ENCODE measurements at places on chromosomes 3 and 15.
A peak's percentile ranks its signal among the peaks of the same experiment; 100 is the strongest.

DNA sequence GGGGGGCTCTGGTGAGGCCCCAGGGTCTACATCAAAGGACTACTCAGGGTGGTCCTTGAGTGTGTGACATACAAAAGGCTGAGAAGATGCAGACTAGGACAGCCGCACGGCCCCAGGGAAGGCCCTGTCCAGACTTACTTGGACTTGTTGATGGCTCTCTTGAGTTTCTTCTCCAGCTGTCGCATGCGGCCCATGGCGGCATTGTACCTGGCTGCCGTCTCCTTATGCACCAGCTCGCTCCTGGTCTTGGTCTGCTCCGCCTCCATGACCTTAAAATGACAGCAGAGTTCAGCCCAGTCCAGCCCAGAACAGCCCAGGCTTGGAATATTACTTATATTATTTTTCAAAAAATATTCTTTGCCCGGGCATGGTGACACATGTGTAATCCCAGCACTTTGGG, 56.0 kb downstream of the CAPN7 start:
- no peak for DNase-seq

DNA sequence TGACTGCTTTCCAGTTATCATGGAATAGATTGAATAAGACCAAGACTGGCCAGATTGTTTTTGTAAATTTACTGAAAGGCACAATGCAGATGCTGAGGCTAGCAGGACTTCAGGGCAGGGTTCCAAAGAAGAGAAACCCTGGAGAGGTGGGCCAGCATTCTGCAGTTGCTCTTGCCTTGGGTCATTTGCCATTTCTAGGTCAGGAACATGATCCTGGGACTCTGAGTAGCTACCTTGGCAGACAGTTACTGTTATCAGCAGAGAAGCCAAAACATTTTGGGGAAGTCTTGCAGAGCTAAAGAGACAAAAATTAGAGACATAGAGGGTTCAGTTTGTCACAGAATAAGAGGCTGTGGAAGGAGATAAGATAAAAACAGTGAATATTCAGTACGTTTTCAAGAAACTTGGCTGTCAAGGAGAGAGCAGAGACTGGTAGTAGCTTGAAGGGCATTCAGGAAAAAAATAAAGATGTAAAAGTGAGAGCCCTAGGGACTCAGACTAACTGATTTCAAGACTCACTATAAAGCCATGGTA, 46.8 kb upstream of the MYRIP start:
- no peak for DNase-seq

GRCh38 chr15:43383070-43383469, 12.2 kb downstream of the TUBGCP4 start:
- DNase-seq, result no peak

DNA sequence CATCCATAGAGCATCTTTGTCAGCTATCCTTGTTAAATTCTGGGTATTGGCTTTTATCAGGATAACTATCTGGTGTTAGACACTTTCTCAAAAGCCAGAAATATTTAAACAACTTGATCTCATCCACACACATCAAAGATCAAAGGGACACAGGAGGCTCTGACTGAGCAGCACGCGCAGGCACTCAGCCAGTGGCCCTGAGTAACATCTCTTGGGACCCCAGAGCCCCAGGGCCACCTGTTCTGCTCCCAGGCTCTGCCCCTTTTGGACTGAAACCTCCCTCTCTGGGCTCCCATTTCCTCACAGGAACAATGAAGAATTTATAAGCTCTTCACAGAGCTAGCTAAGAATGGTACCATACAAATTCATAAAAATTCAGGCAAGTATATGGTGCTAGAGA, 16.1 kb downstream of the ATP10A start:
- DNase-seq, result no peak

DNA sequence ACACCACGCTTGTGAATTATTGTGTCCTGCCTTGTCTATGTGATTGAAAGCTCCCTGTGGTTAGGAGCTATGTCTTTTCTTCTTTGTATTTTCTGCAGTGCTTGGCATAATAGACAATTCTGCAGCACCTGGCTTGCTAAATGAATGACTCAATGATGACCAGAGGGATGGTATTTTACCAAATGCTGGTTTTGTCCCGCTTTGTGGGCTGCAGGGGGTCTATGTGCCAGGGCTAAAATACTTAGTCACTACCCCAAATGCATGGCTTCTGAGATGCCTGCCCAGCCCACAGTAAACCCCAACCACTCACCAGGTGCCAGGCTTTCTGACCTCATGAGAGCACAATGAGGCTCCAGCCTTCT, 50.9 kb downstream of the BOC start:
- no peak for DNase-seq

DNA sequence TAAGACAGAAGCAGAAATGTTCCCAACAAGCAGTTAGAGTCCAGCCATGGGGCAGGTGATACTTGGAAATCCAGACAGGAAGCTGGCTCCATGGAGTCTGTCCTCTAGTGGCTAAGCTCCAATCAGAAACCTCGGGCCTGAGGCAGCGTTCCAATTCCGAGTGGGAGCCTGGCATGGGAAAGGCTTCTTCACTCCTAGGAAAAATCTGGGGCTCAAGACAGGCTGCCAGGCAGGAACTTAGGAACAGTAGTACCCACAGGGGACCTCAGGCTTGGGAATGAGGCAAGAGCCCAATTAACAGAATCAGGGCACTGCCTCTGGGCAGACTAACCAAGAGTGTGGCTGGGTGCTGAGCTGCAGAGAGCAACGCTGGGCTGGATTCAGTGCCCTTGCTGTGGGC, 6.2 kb upstream of the ATP13A4 start:
- no peak for DNase-seq

GRCh38 chr3:120841264-120841663, 66.7 kb upstream of the STXBP5L start:
- no peak for DNase-seq

- no peak for DNase-seq
These were observed 142.3 kb upstream of the TPM1 start for GRCh38 chr15:62900071-62900802.

DNA sequence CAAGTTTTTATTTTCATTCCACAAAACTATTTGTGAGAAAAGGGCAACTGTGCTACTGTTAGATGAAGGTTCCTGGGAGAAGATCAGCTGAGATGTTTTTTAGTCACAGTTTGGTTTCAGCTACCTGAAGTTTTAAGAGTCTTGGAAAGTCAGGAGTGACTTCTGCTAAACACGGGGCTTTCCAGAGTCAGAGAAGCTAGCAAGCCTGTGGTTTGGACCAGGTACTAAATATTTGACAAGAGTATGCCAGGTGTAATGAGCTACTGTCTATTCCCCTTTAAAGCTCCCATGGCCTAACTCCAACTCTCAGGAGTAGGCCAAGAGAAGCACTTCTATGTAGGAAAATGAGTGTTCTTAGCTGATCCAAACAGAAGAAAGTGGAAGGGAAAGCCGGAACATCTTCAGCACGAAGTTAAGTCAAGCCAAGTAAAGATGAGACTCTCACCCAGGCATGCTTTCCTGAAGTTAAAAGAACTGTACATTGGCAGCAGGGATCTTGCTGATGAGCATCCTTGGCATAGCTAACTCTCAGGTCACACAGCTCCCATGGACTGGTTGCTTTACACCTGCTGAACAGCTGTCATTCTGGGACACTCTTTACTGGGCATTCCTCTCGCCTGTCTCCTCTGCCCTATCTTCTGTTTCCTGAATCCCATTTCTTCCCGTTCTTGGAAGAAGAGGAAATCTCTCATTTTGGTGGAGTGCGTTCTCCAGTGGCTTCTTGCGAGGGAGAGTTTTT, 22.5 kb downstream of the TM4SF18 start:
- no peak for DNase-seq

- no peak for DNase-seq
These were observed 118.8 kb downstream of the NSMCE3 start for GRCh38 chr15:29150515-29151483.

DNA sequence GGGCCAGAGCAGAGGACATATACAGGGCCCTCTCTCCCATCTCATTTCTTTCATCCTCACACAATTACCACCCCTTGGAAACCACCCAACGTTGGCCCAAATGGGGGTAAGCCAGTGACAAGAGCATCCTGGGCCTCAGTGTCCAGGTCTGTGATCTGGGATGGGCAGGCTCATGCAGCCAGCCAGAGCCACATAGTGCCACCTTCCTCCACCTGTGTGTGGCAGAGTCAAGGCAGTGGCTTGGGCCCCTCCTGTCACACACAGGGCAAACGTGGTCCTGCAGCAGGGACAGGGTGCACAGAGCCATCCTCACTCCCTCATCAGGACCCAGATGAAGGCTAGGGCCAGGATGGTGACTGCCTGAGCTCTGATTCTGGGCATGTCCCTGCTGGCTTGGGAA, 2.3 kb upstream of the MYL3 start:
- no peak for DNase-seq

- DNase-seq, result peak; percentile 9
These were observed 19.9 kb upstream of the C3orf62 start for GRCh38 chr3:49296781-49297411.

DNA sequence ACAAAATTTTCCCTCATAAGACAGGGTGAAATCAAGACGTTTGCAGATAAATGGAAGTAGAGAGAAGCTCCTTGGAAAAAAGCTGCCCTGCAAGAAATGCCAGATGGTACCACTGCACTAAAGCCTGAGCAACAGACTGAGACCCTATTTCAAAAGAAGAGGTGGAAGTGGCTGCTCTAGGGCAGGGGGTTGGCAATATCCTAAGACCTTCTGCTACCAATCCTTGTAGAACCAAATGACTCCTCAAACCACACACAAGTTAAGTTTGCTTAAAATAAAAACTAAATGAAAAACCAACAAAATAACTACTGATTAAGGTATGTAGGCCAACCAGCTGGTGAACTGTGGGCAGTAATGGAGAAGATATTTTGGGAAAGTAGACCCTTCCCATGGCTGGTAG, 21.3 kb downstream of the RAB43 start:
- DNase-seq, result no peak

DNA sequence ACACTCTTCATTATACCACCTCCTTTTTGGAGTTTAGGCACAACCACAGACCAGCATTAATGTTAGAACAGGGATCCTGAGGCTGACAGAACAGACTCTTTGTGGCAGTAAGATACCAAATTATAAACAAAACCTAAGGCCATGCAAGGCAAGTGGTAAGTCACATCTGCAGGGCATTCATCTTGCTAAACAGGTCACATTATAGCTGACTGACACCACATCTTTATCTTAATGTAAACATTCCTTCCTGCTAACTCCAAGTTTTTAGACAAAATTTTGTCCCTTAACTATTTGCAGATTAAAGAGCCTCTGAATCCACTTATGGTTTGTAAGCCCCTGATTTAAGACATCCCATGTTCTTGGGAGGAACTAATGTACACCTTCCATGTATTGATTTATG, 500.6 kb downstream of the PYDC2 start:
- DNase-seq, result no peak

DNA sequence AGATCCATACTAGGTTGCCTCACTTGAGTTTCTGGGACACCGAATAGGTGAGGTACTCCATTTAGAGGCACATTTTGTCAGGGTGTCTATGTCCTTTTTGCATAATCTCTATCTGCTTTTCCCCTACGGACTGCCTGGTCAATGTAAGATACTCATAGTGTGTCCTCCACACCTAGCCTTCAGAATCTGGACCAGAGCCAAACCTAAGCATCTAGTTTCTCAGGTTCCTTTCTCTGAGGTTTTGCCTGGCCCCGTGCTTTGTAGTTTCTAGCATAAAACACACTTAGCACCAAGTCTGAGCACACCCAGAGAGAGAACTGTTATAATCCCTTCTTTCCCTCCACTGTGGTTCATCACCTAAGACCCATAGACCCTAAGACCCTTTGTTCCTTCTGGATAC, 105.9 kb upstream of the MLF1 start:
- DNase-seq, result no peak

GRCh38 chr15:64865998-64866520, 24.3 kb downstream of the PLEKHO2 start:
- no peak for DNase-seq

GRCh38 chr3:117722856-117723255, 1013.3 kb downstream of the TUSC7 start:
- DNase-seq, result no peak

- no peak for DNase-seq
These were observed 60.7 kb downstream of the B3GNT5 start for GRCh38 chr3:183313764-183314163.

DNA sequence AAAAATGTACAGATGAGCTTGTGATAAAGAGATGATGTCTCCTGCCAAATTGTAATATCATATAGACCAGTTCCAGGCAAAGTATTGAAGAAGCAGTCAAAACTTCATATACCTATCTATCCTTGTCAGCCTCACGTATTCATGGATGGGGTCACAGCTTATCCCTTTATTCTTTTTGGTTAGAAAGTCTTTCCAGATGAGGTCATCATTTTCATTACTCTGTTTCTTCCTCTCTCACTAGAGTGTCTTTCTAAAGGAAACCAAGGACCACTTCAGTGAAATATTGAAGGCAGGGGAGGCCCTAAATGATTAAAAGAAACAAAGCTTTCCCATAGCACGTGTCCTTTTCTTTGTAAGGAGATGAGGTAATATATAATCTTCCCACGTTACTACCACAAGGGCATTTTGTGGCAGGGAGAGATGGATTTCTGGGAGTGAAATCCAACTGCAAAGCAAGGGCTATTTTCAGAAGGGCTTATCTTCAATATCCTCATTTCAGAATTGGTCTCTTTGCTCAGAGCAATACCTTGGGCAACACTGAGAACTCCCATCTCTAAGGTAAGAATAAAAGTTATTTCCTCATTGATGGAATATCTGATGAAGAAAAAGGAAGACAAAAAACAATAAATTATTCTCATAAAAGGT, 260.2 kb downstream of the TIGIT start:
- DNase-seq, result no peak

DNA sequence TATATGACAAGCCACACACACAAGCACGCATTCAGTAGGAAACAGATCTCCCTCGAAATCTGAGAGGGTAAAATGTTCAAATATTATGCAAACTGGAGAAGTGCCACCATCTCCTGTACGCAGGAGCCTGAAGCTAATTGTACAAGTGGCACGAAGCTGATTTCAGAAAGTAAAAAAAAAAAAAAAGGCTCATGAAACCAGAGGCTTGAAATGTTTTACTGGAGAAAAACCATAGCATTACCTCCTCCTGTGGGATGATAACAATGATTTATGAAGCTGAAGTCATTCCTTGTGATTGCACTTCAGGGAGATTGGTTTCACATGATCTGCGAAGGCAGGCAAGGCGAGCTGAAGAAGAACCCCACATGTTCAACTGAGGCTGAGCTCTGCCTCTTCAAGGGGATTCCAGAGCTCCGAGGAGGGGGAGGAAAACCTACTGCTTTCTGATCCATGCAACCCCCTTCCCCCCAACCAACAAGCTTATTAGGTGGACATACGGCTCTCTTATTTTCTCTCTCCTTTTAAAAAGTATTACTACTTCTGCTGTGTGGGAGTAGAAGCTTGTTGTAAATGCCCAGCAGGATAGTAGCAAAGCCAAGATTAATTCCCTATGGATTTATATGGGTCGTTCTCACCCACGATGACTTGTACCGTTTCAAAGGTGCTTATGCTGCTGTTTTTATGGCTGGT, 101.1 kb downstream of the GREM1 start:
- no peak for DNase-seq

- DNase-seq, result no peak
These were observed 24.0 kb upstream of the SLC6A6 start for GRCh38 chr3:14378415-14378814.

GRCh38 chr3:185866555-185866954, 41.7 kb upstream of the IGF2BP2 start:
- DNase-seq, result no peak
